ENCODE measurements at places on chromosomes 16 and 17.

DNA sequence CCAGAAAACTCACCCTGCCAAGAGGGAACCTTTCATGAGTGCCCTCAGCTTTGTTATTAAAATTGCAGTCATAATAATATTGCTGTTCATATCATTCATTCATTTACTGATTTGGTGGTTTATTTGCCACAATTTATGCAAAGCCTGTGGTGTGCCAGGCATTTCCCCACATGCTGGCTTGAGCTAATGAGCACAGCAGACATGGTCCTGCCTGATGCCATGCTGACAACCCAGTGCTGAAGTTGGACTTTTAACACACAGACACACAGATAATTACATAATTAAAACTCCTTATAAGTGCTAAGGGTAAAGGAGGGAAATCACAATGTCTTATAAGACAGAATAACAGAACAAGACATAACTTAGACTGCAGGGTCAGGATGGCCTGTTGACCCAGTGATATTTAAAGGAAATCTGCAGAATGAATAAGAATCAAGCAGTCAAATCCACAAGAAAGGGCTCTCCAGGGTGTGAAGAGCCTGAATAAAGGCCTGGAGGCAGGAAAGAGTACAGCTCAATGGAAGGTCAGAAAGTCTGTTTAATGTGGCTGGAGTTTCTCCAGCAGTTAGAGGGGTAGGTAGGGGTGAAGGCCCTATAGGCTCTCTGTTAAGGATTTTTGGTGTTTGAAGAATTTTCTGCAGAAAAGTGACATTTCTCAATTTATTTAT is 196.9 kb upstream of the CDH11 start:
- DNase-seq, result no peak

GRCh38 chr16:67087291-67087690 is 22.4 kb upstream of the PHAF1 start:
- no peak for DNase-seq

DNA sequence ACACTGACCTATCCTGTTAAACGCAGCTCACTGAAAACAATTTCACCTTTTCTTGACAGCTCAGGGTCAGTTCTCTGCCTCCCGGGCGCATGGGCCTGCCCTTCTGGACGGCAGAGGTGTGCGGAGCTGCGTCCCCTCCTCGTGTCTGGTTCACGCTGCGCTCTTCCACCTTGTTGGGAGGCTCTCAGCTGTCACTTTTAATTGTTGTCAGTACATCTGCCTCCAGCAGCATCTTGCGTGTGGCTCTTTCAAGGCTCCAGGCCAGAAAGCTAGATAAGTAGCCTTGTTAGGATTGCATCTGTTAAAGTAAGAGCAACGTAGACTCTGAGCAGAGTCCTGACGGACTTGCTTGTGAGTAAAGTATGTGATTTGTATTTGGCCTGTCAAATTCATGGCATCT is 59.4 kb downstream of the MGAT5B start:
- DNase-seq, result no peak

- no peak for DNase-seq
These were observed 36.3 kb downstream of the GNA13 start for GRCh38 chr17:65020284-65020683.

GRCh38 chr16:56352351-56353053 is 72.8 kb downstream of the AMFR start:
- no peak for DNase-seq

- DNase-seq, result no peak
These were observed 1.5 kb downstream of the NUDT16L1 start for GRCh38 chr16:4694642-4695451.

GRCh38 chr16:557463-558297 is 2.5 kb upstream of the PRR35 start:
- no peak for DNase-seq

- DNase-seq, result no peak
These were observed 12.2 kb downstream of the CD2BP2 start for GRCh38 chr16:30342751-30343490.

DNA sequence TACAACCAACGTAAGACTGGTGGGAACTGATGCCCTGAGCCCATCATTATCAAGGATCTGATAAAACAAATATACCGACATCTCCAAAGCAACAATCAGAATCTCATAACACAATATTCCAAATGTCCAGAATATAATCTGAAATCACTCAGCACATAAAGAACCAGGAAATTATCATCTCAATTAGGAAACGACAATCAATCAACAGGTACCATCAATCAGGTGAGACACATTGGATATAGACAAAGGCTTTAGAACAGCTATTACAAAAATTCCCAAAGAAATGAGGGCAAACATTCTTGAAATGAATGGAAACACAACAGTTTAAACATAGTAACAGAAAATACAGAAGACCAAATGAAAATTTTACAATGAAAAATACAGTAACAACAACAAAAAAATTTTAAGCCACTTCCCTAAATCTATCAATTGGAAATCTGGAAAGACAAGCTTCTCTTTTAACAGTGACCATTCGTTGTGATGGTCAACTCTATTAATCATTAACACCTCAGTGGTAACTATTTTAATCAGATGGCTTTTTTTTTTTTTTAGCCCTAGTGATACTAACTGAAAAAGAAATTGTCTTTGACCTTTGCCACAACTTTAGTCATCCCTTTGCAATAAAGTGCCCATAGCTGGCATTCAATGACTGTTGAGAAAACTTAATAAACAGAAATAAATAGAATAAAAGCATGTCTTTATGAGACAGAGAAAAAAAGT is 70.4 kb downstream of the USP32 start:
- no peak for DNase-seq

DNA sequence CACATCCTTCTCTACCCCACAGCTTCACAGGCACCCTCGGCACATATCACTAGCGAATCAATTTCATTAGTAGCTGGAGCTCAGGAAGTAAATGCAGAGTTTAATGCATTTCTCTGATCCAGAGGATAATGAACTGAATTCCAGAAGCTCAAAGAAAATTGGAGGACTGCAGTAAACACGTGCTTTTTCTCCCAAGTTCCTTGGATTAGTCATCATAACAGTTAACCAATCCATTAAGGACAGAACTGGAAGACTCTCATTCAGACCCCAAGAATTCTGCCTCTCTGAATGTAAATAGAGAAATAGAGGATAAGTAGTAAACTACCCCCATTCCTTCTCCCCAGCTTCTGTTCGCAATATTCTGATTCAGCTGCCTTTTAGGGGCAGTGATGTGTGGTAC is 40.7 kb downstream of the DUSP14 start:
- no peak for DNase-seq

DNA sequence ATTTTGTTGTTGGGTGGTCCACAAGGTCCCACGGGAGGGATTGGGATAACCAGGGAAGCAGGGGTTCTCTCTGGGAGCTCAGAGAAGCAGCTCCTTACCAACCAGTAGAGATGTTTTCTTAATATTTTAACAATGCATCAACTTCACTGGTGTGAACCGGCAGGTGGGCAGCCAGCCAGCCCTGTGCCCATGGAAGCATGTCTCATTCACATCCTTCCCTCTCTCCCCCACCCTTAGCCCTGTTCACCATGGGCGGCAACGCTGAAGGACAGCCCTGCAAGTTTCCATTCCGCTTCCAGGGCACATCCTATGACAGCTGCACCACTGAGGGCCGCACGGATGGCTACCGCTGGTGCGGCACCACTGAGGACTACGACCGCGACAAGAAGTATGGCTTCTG is 9.3 kb downstream of the MMP2 start:
- DNase-seq, result no peak
